AG08395 (cell line): ENCODE measurements at places on chromosomes 1 and 21.

GRCh38 chr1:23597635-23598388 lies 38.5 kb upstream of the ID3 start:
- DNase-seq = no peak

DNA sequence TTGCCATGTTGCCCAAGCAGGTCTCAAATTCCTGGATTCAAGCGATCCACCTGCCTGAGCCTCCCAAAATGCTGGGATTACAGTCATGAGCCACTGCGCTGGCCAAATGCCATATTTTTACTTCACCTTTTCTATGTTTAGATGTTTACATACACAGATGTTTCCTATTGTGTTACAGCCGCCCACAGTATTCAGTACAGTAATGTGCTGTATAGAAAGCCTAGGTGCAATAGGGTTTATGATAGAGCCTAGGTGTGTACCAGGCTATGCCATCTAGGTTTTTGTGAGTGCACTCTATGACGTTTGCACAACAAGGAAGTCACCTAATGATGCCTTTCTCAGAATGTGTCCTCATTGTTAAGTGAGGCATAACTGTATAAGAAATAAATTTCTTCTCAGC lies 153.4 kb downstream of the CHRM3 start:
- DNase-seq = no peak

DNA sequence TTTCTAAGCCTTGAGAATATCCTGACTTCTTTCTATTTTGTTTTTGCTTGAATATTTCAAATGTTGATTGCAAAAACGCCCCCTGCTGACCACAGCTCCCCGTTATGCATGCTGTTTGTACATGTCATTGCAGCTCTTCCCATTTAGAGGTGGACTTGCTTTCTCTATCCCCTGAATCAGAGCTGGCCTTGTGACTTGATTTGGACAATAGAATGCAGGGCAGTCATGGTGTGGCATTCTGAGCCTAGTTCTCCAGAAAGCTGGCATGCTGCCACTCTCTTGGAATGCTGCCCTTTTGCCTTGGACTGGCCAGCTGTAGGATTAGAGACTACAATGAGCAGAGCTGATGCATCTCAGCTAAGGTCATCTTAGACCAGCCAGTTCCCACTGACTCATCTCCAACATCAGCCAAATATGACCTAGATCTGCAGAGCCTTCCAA lies 1561.5 kb downstream of the MRPL39 start:
- DNase-seq = no peak

GRCh38 chr1:103424650-103425049 lies 100.8 kb upstream of the RNPC3 start:
- DNase-seq = no peak

DNA sequence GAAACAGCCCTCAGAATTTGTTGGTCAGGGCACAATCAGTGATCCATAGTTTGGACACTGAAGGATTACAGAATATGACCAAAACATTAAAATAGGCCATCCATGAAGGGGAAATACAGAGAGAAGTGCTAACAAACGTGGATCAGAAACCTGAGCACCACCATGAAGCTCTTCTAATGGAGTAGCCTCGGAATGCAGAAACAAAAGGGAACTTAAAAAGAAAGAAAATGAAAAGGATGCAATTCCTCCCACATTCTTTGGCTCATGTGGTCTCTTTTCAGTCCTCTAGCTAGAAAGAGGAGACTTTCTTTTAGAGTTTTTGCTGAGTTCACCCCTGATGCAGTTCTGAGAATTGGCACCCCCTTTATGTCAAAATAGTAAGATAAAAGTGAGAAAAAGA lies 989.8 kb upstream of the B3GALT2 start:
- DNase-seq = no peak

DNA sequence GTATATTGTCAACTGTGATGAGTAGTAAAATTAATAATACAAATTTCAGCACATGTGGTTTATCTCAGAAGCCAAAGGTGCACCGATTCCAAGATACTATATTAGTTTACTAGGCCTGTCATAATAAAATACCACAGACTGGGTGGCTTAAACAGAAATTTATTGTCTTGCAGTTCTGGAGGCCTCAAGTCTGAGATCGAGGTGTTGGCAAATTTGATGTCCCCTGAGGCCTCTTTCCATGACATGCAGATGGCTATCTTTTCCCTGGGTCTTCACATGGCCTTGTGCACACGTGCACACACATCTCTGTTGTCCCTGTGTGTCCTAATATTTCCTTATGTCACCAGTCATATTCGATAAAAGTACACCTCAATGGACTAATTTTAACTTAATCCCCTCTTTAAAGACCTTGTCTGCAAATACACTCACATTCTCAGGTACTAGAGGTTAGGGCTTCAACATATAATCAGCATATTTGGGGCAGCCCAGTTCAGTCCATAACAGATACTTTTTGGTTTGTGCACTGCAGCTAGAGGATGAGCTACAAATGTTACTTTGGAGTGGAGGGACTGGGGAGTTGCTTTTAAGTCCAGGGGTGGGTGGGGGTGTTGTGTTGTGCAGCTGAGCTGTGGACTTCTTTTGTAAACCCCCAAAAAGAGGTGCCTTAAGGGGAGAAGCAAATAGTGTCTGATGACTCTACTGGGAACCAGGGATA lies 21.4 kb downstream of the TSNAX start:
- no peak for DNase-seq

GRCh38 chr1:172467446-172467845 lies 23.6 kb upstream of the PIGC start:
- no peak for DNase-seq

DNA sequence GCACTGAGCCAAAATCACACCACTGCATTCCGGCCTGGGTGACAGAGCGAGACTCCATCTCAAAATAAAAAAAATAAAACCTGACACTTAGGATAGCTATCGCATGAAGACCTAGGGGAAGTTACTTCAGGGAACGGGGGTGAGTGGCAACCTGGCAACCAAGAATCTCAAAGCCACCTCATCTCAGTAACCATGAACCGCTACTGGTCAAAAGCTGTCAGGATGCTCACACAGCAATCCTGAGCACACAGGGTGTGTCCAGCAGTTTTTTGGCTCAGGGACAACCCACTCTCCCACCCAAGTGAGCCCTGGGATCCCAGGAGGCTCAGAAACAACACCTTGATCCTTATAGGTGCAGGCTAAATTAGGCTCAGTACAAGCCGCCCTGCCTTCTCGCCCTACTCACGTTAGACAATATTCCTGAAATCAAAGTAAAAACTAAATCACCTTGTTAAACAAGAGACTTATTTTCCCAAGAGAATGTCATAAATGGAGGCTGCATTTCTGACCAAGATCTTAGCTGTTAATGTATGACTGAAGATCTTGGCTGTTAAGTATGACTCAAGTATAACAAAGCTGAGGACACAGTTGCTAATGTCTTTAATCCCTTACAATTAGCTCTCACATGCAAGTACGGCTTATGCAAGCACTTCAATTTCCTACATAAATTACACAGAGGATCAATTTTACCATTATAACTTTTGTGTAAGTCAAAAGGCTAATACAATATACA lies 48.3 kb upstream of the NADK start:
- peak; percentile 26 for DNase-seq
